ENCODE measurements at places on chromosomes 7 and 10.

DNA sequence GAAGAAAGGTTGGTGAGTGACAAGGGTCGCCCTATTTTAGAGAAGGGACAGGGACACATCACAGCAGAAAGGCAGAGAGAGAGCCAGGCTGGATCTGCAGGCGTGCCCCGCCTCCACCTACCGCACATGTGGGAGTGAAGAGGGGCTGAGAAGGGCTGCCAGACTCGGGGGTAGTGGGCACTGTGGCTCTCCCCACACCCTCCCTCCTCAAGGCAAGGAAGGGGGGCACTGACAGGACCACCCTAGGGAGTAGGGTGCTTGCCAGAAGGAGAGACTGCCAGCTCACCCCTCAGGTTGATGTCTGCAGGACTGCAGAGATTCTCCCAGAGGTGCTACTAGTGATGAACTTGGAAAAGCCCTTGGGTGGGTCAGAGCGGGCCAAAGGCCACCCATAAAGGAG, 62.8 kb upstream of the ZRANB1 start:
- DNase-seq = no peak

DNA sequence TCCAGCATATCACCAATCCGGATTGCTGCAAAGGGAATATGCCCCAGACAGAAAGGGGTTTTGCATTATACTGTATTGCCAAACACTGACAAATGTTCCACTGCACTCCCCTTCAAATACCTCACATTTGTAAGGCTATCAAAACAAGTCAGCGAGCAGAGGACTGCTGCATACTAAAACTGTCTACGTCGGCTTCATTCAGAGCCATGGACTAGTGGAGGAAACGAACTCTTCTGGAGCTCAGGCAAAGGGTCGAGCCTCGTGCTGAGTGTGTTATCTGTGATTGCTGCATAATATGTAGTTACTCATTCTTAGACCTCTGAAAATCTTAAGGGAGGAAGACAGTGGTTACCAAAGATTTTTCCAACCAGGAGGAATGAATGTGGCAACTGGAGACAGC, 200.2 kb downstream of the DYNC1I1 start:
- no peak for DNase-seq

- DNase-seq = no peak
These were observed 8.2 kb downstream of the LFNG start for GRCh38 chr7:2527505-2528467.

DNA sequence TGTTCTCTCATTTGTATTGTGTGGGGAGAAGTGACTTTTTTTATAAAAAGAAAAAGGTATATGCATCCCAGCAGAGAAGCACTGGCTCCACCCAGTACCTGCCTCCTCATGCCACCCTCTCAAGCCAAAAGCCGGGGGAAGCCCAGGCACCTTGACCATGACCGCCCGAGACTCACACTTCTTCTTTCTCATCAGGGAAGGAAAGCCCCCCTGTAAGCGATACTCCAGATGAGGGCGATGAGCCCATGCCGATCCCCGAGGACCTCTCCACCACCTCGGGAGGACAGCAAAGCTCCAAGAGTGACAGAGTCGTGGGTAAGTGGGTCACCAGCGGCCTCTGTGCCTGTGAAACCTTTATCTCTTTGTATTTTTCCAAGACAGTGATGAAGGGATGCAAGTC, 22.9 kb downstream of the IKZF1 start:
- no peak for DNase-seq

DNA sequence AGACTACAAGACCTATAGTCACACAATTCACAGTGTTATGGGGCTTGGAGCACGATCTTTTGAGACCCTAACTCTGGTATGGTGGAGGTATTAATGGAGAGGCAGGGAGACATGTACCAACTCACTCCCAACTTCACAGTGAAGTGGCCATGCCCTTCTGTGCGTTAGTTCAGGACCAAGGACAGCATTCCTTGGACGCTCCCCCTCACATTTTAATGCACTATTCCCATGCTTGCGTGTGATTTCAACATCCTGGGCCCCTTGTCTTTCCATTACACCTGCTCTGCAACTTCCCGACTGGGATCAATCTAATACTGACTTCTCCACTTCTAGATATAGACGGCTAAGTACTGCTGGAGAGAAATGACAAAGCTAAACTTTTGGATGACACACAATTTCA, 72.7 kb downstream of the PLCE1 start:
- DNase-seq = no peak

GRCh38 chr10:133242611-133243356, 5.1 kb downstream of the VENTX start:
- no peak for DNase-seq

GRCh38 chr7:20440472-20441105, 109.9 kb downstream of the ITGB8 start:
- no peak for DNase-seq

DNA sequence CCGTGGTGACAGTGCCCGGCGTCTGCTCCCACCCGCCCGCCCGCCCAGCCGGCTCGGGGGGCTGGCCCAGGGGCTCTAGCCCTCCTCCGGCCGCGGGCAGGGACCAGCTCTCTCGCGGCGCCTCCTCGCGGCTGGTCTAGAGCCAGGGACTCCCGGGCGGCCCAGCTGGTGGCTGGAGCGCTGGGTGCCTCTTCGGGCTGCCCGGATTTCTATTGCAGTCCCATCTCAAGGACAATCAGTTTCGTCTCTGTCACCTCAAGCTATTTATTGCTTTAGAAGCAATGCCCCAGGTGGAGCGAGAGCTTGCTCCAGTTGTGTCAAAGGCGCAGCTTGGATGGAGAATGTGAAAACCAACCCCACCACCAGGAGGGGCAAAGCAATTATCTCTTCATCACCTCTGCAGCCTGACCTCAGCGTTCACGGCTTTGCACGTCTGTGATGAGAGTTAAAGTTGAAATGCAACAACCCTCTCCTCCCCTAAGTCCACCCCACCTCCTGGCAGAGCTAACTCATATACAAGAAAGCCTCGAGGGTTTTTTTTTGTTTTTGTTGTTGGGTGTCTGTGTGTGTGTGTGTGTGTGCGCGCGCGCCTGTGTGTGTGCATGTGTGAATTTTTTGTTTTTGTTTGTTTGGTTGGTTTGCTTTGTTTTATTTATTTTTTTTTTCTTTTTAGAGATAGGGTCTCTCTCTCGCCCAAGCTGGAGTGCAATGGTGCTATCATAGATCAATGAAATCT, at the start of gene ITGA8:
Gene ITGA8, minus strand, starts transcription at position 24 of the 736 bp plus-strand sequence. CDS start 151 bp downstream, outside the sequence.
- DNase-seq = no peak

- DNase-seq = no peak
These were observed 17.9 kb downstream of the ZNF316 start for GRCh38 chr7:6654842-6655610.

DNA sequence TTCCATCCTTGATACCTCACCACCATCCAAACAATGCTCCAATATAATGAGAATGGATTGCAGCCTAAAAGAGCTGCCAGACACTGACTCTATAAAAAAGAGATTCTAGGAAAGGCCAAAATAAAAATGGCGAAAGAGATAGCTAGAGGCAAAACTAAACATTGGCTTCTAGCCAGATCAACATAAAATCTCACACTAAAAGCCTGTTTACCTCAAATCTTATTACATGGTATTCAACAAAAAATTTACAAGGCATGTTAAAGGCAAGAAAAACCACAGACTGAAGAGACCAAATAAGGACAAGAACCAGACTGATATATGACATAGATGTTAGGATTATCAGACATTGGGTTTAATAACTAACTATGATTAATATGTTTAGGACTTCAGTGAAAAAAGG, 1127.0 kb downstream of the DNAJB9 start:
- DNase-seq = no peak

DNA sequence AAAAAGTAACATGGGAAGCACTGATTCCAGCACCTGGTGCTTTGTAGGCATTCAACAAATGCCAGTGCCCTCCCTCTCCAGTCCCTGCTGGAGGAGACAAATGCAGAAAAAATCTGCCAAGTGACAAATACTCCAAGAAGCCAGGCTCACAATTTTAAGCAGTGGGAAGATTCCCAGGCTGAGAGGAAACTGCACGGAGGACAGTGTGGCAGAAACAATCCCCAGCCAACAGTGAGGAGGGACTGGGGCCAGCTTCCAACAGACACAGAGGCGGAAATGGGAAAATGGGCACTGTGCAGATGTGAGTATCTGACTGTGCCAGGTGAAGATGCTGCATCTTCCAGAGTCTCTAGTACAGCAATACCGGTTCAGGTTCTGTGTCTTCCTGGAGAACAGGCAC, 106.3 kb downstream of the SLIT1 start:
- no peak for DNase-seq

DNA sequence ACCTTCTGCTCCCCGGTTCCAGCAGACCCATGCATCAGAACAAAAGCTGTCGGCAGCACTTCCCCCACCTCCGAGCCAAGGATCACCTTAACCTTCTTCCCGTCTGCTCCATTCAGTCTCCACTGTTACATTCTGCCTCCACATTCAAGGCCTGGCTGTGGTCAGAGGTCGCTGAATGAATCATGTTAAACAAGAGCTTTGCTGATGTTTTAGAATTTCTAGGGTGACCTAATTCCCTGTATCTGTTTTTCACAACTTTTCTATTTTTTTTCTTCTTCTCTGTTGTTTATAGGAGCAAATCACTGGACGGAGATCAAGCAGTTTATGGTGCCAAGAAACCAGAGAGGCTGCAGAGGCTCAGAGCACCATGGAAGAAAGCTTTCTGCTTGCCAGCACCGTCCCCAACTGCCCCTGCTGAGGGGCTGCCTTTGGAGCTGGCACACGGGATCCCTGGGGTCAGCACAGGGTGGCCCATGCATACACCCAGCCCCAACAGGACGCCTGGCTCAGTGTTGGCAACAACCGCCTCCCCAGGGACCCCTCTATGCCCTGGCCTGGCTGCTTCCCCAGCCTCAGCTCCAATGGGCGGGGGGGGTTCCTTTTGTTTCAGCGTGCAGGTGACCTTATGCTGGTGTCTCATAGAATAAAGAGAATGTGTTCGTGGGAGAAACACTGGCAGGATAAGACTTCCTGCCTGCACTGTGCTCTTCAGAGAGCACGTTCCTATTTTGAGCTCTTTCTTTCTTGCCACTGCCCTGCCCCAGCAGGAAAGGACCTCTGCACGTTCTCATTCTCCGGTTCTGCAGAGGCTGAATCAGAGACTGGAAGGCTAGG, 182.7 kb upstream of the LYZL2 start:
- DNase-seq = no peak

Measured in NCI-H2029 treated with DMSO at 0.1 percent for 48 hours (cell line).